ENCODE measurements at places on chromosomes 1 and 21.

- DNase-seq, result no peak
These were observed 414.3 kb downstream of the SETD4 start for GRCh38 chr21:35645991-35646390.

DNA sequence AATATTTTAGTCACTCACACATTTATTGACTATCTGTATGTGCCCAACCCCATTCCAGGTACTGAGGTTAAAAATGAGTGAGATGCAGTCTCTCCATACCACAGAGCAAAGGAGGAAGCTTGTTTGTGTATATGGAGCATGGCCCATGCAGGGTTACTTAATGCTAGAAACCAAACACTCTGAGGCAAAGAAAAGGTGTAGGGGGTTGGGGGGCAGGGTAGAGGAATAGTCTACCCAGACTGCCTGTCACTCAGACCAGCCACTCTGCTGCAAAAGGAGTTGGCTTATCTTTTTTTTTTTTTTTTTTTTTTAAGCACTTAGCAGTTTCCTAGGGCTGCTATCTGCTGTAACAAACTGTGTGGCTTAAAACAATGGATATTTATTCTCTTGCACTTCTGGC lies 19.8 kb downstream of the PGM1 start:
- no peak for DNase-seq

- no peak for DNase-seq
These were observed 22.6 kb upstream of the UAP1 start for GRCh38 chr1:162538815-162539431.

GRCh38 chr1:243851765-243852164 lies 1.7 kb upstream of the AKT3 start:
- no peak for DNase-seq

DNA sequence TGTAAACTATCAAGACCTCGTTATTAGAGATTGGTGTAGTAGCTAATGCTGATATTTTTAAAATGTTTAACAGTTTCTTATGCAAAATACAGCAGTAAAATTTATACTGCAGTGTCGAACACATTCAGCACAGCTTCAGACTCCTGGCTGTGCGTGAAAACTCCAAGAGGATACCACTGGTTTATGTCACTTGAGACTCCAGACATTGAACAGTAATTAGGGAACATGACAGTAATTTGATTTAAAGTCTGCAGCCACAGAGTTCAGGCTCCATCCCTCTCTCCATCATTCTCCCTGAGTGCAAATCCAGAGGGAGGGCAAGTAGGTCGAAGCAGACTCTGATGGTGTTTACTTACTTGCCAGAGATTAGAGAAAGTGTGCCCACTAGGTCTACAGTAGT lies 94.2 kb downstream of the AK5 start:
- DNase-seq, result no peak

All from CD4-positive, alpha-beta T cell treated with Interferon gamma for 1 hour (primary cell).